ENCODE measurements at places on chromosomes 1 and 21.

- no peak for DNase-seq
Observed at GRCh38 chr1:241934201-241934848, 23.2 kb upstream of the BECN2 start.

GRCh38 chr1:42926879-42927242 lies 31.8 kb downstream of the SLC2A1 start:
- DNase-seq: no peak

DNA sequence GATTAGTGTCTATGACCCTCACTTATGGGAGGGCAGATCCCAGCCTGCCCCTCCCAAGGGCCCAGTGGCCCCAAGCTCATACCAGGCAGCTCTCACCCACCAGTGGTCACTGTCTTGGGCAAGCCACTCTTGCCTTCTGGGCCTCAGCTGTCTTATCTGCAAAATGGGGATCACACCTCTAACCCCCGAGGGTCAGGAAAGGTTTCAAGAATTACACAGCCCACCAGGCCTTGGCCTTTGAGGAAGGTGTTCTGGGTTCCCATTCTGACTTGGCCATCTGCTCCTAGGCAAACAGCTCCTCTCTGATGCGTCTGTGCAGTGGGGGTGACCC lies 16.8 kb downstream of the RUNX3 start:
- no peak for DNase-seq

- DNase-seq: no peak
Observed at GRCh38 chr1:22177354-22178003, 34.6 kb upstream of the WNT4 start.

DNA sequence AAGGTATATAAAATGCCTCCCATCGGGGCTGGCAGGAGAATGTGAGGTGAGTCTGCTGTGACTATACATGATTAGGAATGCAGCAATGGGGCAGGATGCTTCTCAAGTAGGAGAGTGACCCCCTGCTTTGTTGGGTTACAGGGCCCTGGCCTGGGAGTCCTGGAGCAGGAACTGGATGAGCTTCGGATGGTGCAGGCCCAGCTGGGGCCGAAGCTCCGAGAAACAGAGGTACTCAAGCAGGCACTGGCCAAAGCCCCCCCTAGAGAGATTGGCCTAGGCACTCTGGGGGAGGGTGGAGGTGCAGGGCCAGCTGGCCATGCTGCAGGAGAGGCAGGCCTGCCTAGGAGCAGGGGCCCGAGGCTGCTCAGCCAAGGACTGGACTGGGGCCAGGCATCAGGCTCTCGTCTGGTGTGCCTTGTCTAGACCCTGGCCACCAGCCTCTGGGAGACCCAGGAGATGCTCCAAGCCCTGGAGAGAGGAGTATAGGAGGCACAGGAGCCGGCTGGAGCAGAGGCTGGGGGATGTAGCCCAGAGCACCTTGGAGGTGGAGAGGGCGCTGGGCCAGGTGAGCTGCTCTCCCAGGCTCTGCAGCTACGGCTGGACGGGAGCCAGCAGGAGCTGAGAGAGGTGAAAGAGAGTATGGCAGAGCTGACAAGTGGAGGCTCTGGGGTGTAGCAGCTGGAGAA lies 32.8 kb upstream of the PKP1 start:
- DNase-seq: no peak

GRCh38 chr1:53278298-53278725 lies 40.0 kb upstream of the MAGOH start:
- DNase-seq: peak; percentile 40
